ENCODE measurements at places on chromosomes 4 and X. TPM values are rescaled to one million over a fixed set of nuclear protein-coding genes. Genes with fewer than 3 reads are reported as not detected.

The XPNPEP2 gene
- total RNA-seq: 0.25 TPM

The MAGEA3 gene
- total RNA-seq: 4.4 TPM

The TRO gene
- 27.0 TPM for total RNA-seq

The SLC34A2 gene
- total RNA-seq: not detected

The ABCB7 gene
- 52.3 TPM for total RNA-seq

The FRAS1 gene
- total RNA-seq: 32.8 TPM

The VEGFC gene
- total RNA-seq: 4.9 TPM

The ZNF630 gene
- total RNA-seq: 0.71 TPM

The ATP2B3 gene
- 0.05 TPM for total RNA-seq

DNA sequence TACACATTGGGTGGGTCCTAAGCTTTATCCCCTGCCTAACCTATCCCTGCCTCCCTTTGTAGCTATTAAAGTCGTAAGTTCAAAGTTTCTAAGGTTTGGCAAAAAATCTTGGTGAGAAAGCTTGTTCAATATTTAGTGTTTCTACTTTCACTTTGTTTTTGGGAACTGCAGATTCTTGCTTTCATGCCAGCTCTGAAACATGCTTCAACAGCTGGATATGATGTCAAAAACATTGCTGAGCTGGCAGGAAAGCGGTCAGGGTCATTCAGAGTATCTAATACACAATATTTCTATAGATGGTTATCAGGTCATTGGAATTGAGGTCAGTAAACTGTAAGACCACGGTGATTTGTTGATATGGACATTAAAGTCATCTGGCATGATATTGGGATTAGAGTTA, 19.7 kb downstream of the CENPI start:
- DNase-seq: no peak
- H3K36me3 ChIP-seq: peaks cover 43% of the 10 kb centered on the region
- H3K27me3 ChIP-seq: no peaks in the 10 kb centered on the region
- H3K4me3 ChIP-seq: no peak overlapping the region
- no peak overlapping the region for H3K27ac ChIP-seq

DNA sequence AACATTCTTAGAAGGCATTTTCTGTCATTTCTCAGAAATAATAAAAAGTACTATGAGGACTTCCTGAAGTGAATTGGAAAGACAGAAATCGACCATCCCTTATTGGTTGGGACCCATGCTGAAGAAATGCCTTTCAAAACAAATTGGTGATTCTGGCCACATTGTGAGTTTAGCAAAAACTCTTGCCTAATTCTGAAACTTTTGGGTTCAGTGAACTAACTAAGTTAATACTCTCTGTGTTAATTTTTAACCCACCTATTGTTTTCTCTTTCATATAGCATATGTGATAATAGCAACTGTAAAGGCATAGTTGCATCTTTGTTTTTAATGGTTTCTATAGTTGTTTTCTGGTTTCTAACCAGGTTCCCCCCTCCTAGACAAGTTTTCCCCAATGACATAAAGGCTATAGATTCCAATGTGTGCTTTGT, 129.3 kb upstream of the FAT1 start:
- no peak for DNase-seq
- H3K36me3 ChIP-seq: no peaks in the 10 kb centered on the region
- H3K4me3 ChIP-seq: no peak overlapping the region
- H3K27me3 ChIP-seq: no peaks in the 10 kb centered on the region
- H3K27ac ChIP-seq: no peak overlapping the region

- no peak for DNase-seq
- no peak overlapping the region for H3K4me3 ChIP-seq
- no peaks in the 10 kb centered on the region for H3K36me3 ChIP-seq
- no peak overlapping the region for H3K27ac ChIP-seq
Measured at GRCh38 chr4:33058998-33059397, 2338.8 kb downstream of the PCDH7 start.

GRCh38 chr4:123826896-123827295, 430.3 kb downstream of the SPRY1 start:
- DNase-seq: peak; percentile 52
- no peak overlapping the region for H3K4me3 ChIP-seq
- H3K4me1 ChIP-seq: peaks cover 24% of the 10 kb centered on the region
- H3K27ac ChIP-seq: no peak overlapping the region

GRCh38 chrX:15143825-15144121, 126.1 kb downstream of the ASB9 start:
- H3K27me3 ChIP-seq: no peaks in the 10 kb centered on the region
- no peaks in the 10 kb centered on the region for H3K36me3 ChIP-seq
- no peaks in the 10 kb centered on the region for H3K4me1 ChIP-seq

DNA sequence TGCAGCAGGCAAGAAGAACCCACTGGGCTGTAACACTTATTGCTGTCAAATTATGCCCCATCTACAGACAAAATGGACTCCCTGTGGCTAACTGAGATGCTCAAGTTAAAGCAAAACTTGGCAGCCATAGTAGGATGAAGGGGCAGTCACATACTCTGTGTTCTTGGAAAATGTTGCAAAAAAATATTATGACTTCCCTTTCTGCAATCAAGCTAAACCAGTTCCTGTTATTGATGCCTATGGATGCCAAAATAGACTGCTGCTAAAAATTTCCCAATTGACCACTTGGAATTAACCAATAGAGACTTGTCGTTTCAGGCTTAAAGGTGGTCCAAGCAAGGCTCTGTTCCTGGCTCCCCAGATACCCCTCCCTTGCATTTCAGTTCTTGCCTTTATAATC, 49.5 kb downstream of the IQCM start:
- H3K4me3 ChIP-seq: no peak overlapping the region
- H3K36me3 ChIP-seq: no peaks in the 10 kb centered on the region
- no peak overlapping the region for H3K27ac ChIP-seq
- no peak for DNase-seq

DNA sequence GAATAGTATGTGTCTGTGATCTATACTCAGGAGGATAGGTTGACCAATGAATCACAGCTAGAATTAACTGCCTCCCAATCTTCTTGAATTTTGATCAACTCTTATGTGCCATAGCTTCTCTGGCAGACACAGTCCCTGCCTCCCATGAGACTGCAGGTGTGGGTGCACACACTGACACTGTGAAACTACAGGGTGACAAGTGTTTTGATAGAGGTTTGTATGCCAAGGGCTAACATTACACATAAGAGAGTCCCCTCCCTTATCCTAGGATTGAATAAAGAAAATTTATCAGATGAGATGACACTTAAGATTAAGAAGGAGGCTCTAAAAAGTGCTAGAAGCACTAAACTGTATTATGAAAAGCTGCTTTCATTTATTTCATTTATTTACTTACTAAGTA, 218.4 kb upstream of the BMP3 start:
- DNase-seq: no peak
- H3K4me3 ChIP-seq: no peak overlapping the region
- H3K27me3 ChIP-seq: no peaks in the 10 kb centered on the region
- H3K27ac ChIP-seq: no peak overlapping the region
- H3K4me1 ChIP-seq: no peaks in the 10 kb centered on the region

DNA sequence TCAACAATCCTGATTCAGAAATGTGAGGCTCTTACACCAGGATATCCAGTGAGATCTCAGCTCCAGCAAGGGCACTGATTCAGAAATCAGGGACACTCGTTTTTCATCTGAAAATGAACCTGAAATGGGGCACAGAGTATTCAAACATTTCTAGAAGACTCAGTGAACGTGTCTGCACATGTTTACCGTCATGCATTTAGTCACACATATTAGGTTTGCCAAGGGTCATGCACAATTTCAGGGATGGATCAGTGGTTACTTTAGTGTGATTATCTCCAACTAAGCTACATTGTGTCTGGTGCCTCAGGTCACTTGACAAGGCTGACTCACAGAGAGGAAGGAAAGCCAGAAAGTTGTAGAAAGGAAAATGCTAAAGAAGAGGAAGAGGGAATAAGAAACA, 33.6 kb upstream of the SPANXN2 start:
- peak; percentile 87 for DNase-seq
- peak overlapping the region; percentile 53 for H3K4me3 ChIP-seq
- H3K4me1 ChIP-seq: peaks cover 8% of the 10 kb centered on the region
- H3K27ac ChIP-seq: peak overlapping the region; percentile 91
- no peaks in the 10 kb centered on the region for H3K27me3 ChIP-seq

- no peaks in the 10 kb centered on the region for H3K27me3 ChIP-seq
- H3K36me3 ChIP-seq: no peaks in the 10 kb centered on the region
- no peaks in the 10 kb centered on the region for H3K4me1 ChIP-seq
- H3K4me3 ChIP-seq: no peak within 1 kb of the TSS
Measured at GRCh38 chr4:76897536-76898384, at the start of gene SOWAHB. Gene SOWAHB, minus strand, starts transcription at chr4:76898144. Its CDS starts 295 bp downstream, at chr4:76897849.

DNA sequence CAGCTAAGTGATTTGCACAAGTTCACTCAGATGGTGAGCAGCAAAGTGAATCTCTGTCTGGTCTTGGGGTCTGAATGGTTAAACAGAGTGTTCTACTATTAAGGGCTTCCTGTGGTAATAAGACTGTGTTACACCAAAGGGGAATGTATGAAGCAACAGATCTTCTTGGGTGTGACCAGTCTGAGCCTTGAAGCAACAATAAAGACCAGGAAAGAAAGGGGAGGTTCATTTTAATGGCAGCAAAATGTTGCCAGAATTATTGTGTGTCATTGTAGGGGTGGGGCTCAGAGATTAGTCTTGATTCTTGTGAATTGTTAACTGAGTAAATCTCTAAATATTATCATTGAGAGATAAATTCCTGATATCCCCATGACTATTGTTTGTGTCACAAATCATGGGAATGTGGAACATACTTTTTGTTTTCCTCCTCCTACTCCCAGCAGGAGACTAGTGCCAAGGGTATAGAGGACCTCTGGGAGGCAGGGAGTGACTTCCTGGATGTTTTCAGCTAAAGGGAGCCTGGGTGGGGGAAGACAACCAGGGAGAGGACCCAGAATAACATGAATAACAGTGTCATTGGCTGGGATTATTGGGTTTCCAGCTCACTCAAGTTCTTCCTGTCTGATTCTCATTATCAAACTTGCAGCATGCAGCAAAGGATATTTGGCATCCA, 141.4 kb upstream of the PAK3 start:
- H3K36me3 ChIP-seq: no peaks in the 10 kb centered on the region
- no peaks in the 10 kb centered on the region for H3K27me3 ChIP-seq

DNA sequence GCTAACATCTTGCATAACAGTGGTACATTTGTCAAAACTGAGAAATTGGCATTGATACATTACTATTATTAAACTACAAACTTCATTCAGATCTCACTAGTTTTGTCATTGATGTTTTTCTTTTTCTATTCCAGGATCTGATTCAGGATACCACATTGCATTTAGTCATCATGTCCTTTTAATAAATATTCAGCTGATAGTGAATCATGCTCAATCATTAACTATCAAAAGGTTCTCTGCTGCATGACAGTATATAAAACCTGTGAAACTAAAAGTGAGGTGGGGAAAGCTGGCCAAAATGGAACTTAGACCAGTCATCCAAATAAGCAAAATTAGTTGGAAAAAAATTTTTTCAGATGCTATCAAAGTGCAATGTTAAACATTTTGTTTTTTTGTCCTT, 28.1 kb upstream of the HS6ST2 start:
- no peak overlapping the region for H3K4me3 ChIP-seq
- H3K4me1 ChIP-seq: peaks cover 5% of the 10 kb centered on the region
- no peak for DNase-seq
- H3K27me3 ChIP-seq: no peaks in the 10 kb centered on the region

- no peaks in the 10 kb centered on the region for H3K36me3 ChIP-seq
- no peak overlapping the region for H3K4me3 ChIP-seq
- H3K27me3 ChIP-seq: no peaks in the 10 kb centered on the region
- no peak overlapping the region for H3K27ac ChIP-seq
- no peak for DNase-seq
Measured at GRCh38 chr4:10605746-10606482, 78.7 kb downstream of the CLNK start.

DNA sequence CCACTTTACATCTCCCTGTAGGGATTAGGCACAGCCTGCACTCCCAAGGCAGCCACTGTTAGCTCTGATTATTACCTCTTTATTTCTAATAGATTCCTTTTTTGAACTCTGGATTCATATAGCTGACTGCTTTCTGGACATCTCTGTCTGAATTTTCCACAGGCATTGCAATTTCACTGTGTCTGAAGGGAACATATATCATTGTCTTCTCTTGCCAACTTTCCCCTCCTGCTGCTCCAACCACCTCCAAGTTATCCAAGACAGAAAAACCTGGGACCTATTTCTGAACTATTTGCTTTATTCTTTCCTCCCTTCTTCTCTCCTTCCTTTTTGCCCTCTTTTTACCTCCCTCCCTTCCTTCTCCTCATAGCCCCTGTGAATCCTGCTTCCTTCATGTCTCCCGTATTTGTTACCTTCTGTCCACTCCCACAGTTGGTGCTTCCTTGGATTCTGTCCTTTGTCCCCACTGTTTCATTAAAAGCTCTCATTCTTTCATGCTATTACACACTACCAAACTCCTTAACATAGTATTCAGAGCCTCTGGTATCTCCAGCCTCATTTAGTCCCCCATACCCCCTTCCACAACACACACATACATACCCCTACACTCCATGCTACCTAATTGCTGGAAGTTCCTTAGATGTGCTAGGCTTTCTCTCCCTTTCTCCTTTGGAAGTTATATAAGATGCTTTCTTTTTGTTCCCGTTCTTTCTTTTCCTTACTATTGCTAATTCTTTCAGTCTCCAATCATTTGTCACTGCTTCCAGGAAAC, 34.7 kb downstream of the FGF2 start:
- no peak overlapping the region for H3K4me3 ChIP-seq

- no peaks in the 10 kb centered on the region for H3K27me3 ChIP-seq
- DNase-seq: no peak
- H3K36me3 ChIP-seq: no peaks in the 10 kb centered on the region
- H3K27ac ChIP-seq: no peak overlapping the region
- H3K4me3 ChIP-seq: no peak overlapping the region
Measured at GRCh38 chr4:139685180-139685579, 19.6 kb downstream of the MGST2 start.

GRCh38 chr4:19580095-19580494, 671.6 kb upstream of the SLIT2 start:
- no peaks in the 10 kb centered on the region for H3K27me3 ChIP-seq
- H3K4me1 ChIP-seq: no peaks in the 10 kb centered on the region
- no peak overlapping the region for H3K27ac ChIP-seq
- no peak for DNase-seq
- H3K36me3 ChIP-seq: no peaks in the 10 kb centered on the region
- no peak overlapping the region for H3K4me3 ChIP-seq

- no peak overlapping the region for H3K4me3 ChIP-seq
- DNase-seq: no peak
- no peaks in the 10 kb centered on the region for H3K27me3 ChIP-seq
- H3K36me3 ChIP-seq: no peaks in the 10 kb centered on the region
Measured at GRCh38 chrX:41822892-41823291, 98.9 kb downstream of the GPR82 start.

GRCh38 chrX:41384051-41384705, 50.2 kb downstream of the DDX3X start:
- no peak overlapping the region for H3K27ac ChIP-seq
- H3K36me3 ChIP-seq: no peaks in the 10 kb centered on the region
- DNase-seq: no peak
- H3K4me1 ChIP-seq: no peaks in the 10 kb centered on the region
- H3K4me3 ChIP-seq: no peak overlapping the region
- no peaks in the 10 kb centered on the region for H3K27me3 ChIP-seq

DNA sequence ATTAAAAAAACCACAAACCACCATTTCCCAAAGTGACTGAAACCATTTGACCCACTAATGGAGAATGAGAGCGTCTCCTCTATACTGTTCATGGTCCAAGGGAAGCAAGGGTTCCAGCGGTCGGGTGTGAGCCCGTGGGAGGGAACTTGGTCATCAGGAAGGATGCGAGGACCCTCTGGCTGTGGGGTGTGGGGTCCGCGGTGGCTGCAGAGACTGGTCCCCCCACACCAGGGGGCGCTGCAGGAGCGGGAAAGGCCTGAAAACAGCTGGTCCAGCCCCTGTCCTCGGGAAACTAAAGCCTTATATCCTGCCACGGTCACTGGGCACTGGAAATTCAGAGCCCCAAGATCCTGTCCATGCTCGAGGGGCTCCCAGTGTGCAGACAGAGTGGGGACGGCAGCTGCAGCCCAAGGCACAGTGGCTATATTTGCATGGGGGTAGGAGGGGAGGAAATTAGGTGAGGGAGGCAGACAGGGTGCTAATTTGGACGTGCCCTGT, 4.3 kb downstream of the BLOC1S4 start:
- H3K27ac ChIP-seq: no peak overlapping the region
- H3K4me1 ChIP-seq: peaks cover 10% of the 10 kb centered on the region
- DNase-seq: peak; percentile 93
- H3K36me3 ChIP-seq: no peaks in the 10 kb centered on the region
